ENCODE measurements at places on chromosomes 5 and 9.

DNA sequence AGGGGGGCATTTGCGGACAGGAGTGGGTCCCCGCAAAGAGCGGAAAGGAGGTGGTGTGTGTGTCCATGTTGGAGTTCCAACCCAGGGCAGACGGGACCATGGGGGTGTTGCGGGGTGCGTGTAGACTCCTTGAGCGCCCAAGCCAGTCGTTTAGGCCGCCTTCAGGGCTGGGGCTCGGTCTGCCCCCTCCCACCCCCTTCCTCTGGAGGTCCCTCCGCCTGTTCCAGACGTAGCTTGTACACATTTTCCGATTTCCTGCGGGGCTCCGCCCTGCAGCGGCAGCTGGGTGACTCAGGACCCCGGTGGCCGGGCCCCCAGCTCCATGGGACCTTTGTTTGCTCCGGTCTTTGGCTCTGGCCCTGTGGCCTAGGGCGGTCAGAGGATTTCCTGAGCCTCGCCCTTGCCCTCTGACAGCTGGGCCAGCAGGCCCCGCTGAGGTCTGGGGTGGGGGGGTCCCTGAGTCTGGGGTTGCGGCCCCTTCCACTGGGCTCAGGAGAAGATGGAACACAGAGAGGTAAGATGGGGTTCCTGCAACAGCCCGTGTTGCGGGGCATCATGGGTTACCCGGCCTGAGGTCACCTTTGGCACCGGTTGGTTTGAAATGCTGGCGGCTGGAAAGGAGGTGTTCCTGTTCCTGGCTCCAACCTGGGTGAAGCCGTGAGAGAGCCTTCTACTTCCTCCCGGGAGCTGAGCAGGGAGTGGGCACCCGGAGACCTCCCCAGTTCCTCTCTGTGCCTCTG, 1.5 kb downstream of the PKN3 start:
- DNase-seq = no peak

DNA sequence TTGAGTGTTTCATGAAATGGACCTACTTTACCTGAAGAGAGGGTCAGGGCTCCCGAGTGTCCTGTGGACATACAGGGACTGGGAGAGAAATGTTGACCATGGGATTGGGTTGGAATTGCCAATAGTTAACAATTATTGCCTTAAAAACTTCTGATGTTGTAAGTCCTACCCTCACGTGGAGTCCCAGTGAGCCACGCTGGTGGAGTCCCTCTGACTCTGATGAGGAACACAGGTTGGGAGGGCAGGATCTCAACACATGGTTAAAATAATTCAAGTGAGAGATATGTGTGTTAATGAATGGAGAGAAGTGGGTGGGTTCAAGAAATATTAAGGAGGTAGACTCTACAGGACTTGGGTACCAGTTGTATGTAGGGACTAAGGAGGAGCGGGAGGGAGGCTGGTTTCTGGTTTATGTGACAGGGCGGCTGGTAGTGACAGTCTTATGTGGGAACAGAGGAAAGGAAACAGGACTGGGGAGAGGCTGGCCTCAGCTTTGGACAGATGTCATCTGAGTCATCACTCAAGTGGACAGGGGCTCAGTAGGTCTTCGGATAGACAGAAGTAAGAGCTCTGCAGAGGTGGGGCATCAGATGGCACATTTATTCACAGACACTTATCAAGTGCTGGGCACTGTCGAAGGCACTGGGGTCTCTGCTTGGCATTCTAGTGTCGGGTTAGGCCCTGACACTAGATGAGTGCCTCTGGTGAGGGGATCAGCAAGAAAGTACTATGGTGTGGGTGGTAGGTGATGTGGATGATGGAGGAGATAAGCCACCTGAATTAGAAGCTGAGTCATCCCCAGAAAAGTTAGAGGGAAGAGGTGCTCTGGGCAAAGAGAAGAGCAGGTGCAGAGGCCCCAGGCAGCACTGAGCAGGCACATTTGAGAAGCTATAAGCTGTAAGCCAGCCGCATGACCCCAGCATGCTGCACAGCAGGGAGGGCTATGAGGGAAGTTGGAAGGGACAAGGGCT, 27.2 kb downstream of the MAML1 start:
- DNase-seq = no peak

DNA sequence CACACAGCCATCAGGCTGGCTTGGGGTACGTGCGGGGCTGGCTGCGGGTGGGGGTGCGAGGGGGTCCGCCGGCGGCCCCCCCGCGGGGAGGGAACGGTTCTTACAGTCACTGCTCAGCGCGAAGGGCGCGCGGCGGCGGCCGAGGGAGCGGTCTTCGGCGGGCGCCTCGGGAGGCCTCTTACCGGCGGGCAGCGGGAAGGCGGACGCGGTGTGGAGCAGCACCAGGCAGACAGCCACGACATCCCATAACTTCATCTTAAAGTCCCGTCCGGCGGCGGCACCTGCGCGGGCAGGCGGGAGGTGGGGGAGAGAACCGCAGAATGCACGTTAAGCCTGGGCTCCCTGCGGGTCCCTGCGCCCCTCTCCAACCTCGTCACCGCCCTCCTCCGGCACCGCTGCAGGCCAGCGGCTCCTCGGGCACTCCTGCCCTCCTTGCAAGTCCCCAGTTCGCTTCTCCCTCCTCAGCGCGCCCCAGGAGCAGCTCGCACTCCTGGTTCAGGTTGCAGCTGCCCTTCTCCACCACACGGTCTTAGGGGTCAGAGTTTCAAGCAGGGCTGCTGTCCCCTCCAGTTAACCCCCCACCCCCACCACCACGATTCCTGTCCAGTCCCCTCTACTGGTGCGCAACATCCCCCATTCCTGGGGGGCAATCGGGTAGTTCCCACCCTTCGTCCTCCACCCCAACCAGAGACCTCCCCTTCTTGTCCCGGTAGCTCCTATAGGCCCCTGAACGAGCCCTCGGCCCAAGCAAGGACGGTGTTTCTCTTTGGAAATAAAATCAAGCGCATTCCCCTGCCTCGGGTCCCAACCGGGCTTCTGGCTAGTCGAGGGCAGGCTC, 5.1 kb downstream of the GDNF start:
- DNase-seq = no peak

DNA sequence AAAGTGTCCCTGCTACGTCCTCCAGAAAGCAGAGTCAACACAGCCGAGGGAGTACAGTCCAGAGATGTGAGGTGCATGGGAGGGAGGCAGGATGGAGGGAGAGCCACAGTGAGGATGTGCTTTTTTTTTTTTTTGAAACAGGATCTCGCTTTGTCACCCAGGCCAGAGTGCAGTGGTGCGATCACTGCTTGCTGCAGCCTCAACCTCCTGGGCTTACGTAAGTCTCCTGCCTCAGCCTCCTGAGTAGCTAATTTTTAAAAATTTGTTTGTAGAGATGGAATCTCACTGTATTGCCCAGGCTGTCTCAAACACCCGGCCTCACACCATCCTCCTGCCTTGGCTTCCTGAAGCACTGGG, 33.2 kb upstream of the ALDH1B1 start:
- no peak for DNase-seq

DNA sequence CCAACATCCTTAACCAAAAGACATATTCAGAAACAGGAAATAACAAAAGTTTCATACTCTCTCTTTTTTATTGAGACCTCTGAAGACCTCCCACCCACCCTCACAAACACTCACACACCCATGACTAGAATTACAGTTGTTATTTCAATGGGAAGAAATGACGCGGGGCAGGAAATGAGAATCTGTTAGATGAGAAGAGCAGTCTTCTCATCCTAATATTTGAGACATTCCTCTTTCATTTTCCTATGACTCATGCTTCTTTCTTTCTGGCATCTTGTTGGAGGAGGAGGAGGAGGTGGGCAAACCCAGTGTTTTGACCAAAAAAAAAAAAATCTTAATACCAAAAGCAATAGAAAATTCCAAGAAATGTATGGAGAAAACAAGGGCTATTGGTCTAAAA, 179.5 kb upstream of the TARS1 start:
- DNase-seq = no peak

- no peak for DNase-seq
These were observed 147.5 kb downstream of the NXNL2 start for GRCh38 chr9:88682431-88682831.

- no peak for DNase-seq
These were observed 980 bp downstream of the CCNO start for GRCh38 chr5:55232271-55232984.
